ENCODE measurements at places on chromosomes 11 and 22. TPM values are rescaled to one million over a fixed set of nuclear protein-coding genes. Genes with fewer than 3 reads are reported as not detected.

Gene PGM2L1
- 31.4 TPM for total RNA-seq

Gene DNAJB7
- total RNA-seq: not detected

Gene OR6T1
- total RNA-seq: not detected

- H3K4me1 ChIP-seq: no peaks in the 10 kb centered on the region
- H3K27ac ChIP-seq: no peak overlapping the region
- no peak for DNase-seq
Measured at GRCh38 chr11:58796333-58796732, 48.2 kb downstream of the GLYATL2 start.

Gene TRPM5
- not detected for total RNA-seq
